ENCODE measurements at places on chromosomes 1 and 21. TPM values are rescaled to one million over a fixed set of nuclear protein-coding genes. Genes with fewer than 3 reads are reported as not detected.

- no peak for DNase-seq
Measured at GRCh38 chr1:63466759-63467158, 56.3 kb downstream of the ITGB3BP start.

DNA sequence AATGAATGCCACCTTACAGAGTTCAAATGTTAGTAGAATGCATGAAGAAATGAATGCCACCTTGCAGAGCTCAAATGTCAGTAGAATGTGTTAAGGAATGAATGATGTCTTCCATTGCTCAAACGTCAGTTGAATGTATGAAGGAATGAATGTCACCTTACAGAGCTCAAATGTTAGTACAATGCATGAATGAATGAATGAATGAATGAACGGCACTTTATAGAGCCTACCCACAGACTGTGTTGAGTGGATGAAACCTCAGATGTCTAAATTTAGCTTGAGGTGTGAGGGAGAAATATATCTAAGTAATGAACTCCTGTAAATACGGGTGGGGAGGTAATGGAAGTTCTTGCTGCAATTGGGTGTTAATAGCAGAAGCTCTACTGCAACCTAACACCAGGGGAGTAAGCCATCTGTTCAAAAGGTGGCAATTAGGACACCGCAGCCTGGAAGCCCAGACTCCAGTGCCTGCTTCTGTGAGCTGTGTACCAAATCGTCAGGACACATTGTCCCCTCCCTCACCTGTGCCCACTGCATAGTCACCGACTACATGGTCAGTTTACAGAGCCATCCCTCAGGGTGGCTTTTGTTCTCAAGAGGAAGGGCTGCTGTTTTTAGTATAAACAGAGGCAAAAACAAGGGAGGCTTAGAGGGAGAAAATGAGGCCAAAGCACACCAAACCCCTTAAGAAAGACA lies 26.7 kb downstream of the SUSD4 start:
- DNase-seq: no peak

DNA sequence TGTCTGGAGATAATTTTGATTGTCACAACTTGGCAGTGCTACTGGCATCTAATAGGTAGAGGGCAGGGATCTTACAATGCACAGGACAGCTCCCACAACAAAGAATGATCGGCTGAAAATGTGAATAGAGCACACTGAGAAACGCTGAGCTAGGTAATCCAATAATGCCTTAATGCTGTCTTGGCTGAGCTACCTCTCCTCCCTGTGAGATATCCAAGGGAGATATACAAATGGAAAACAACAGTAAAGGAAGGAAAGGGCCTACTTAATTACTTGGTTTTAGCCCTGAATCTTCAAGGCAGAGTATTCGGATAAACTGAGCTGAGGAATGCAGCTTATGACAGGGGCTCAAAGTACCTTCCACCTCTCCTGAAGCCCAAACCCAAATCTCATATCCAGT lies 2.9 kb downstream of the DNASE2B start:
- no peak for DNase-seq

DNA sequence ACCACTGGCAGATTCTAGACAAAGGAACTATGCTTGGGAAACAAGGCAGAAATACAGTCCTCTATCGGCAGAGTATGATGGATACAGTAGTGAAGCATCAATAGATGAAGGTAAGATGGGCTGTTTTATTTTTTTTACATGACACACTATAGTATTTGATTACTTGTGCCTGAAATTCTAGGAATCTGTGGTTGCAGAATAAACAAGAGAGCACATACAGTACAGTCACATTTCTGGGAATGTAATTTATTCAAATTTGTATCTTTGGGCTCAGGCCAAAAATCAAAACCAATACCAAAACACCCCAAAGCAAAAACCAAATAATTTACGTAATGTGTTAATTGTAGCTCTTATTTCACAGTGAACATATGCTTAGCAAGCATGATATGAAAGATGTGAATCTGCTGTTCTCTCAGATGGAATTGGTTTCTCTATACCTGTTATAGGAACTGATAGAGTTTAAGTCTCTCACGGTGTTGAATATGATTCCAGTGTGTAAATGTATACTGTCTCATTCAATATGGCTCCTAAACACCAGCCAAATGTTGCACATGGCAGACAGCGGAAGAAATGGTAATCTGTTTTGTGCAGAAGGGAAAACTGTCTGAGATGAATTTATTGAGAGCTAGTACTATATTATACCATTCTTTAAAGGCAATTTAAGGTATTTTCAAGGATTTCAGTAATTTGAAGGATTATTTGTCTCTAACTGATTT lies 83.3 kb downstream of the SYT14 start:
- no peak for DNase-seq

DNA sequence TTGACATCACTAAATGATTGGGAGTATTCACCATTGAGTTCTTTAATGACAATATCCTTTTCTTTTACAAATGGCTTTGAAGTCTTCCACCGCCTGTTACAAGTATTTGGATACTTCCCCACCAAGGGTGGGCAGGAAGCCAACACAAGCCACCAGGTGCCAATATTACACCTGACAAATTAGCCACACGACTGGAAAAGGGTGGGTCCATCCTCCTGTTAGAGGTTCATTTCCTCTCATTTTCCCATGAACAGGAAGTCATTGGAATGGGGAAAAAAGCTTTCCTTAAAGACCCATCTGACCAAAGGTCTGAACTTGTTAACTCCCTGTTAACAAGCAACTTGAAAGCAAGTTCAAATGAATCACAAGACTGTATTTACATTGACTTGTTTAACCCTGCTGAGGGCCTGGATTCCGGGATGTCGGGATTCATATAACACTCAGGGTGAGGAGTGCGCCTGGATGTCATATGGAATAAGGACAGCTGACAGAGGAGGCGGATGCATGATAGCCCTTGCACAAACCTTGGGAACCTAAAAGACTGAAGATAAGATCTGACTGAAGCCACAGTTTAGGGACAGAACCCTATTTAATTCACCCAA lies 40.5 kb upstream of the PROX1 start:
- no peak for DNase-seq

GRCh38 chr1:30014031-30014430 lies 709.4 kb downstream of the MATN1 start:
- no peak for DNase-seq

DNA sequence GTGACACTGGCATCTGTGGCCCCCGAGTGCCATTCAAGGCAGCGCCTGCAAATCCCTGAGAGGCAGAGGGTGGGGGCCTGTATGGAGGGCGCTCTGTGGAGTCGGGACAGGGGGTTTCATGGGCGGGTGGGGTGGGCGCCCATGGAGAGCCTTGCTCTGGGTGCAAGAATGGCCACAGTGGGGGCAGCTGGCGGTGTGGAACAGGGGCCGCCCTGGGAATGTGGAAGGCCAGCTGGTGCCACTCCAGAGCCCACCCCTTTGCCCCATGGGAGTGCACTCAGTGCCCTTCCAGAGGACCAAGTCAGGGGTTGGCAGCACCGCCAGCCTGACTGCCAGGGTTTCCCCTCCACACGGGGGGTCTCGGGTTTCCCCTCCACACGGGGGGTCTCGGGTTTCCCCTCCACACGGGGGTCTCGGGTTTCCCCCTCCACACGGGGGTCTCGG lies 55.0 kb upstream of the TRAPPC10 start:
- DNase-seq: no peak

DNA sequence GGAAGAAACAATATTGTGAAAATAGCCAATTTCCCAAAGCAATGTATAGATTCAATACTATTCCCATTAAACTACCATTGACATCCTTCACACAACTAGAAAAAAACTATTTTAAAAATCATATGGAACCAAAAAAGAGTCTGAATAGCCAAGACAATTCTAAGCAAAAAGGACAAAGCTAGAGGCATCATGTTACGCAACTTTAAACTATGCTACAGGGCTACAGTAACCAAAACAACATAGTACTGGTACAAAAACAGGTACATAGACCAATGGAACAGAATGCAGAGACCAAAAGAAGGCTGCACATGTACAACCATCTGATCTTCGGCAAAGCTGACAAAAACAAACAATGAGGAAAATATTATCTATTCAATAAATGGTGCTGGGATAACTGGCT lies 233.3 kb upstream of the TMPRSS15 start:
- DNase-seq: no peak

GRCh38 chr1:5010656-5011055 lies 356.2 kb downstream of the AJAP1 start:
- DNase-seq: no peak

- peak; percentile 25 for DNase-seq
Measured at GRCh38 chr1:7405844-7406500, 365.1 kb upstream of the VAMP3 start.

DNA sequence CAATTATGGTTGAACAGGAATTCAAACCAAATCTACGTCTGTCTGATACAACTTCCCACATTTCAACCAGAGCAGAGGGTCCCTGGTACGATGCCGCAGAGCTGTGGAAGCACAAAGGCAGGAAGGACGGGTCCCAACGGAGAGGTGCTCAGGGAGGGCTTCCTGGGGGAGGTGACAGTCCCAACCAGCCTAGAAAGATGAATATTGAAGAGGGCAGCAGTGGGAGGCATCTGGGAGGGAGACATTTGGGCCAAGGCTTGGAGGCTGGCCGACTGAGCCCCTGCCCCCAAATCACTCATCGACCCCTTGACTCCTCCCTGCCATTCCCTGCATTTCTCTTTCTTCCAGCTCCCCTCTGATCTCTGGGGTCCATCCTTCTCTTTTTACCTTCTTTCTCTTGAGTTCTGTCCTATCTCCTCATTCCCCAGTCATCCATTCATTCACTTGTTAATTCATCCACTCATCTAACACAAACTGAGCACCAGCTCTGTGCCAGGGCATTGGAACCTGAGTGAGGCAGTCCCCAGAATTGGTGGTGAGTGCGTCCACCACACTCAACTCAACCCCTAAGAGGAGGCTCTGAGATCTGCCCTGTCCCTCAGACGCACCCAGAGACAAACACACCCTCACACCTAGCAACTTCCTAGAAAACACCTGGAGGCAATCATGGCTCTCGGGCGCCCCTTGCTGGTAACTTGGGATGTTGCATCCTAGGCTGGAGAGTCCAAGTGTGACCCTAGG lies 13.2 kb upstream of the CELA3B start:
- DNase-seq: peak; percentile 91

GRCh38 chr1:56973923-56974742 lies 8.3 kb upstream of the C8B start:
- no peak for DNase-seq

- DNase-seq: no peak
Measured at GRCh38 chr1:183810121-183810520, 5.2 kb downstream of the RGL1 start.

GRCh38 chr1:67171574-67171955 lies 5.3 kb downstream of the IL23R start:
- DNase-seq: no peak

DNA sequence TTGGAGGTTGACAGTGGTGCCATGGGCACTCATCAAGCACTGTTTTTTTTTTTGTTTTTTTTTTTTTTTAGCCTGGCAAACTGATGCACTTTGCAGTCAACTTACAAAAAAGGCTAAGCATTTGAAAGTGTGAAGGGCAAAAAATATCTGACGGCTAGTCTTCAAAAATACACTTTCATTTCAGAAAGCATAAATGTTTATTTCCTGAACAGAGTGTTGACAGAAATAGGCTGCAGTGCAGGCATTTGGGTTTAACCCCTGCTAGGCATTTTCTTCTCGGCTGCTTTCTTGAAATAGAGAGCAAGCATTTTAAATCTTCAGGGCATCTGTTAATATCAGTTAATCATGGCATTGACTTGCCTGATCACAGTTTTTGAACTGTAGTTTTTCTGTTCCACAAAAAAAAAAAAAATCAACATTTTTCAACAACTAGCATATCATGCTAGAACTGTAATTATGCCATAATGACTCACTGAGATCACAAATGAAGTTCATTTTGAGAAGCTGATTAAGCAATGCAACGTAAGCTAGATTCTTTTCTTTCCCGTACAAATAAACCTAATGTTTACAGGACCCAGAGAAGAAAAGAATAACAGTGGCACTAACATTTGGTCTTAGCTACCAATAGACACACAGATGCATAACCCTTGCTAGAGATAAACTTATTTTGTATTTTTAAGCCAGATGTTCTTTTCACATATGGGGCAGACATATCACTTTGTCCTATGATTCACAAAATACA lies 100.4 kb upstream of the USH2A start:
- DNase-seq: no peak

GRCh38 chr1:145777357-145778145 lies 46.3 kb downstream of the RNF115 start:
- DNase-seq: no peak

GRCh38 chr1:67750691-67751054 lies 65.7 kb downstream of the GADD45A start:
- no peak for DNase-seq

GRCh38 chr1:11526071-11526895 lies 47.3 kb downstream of the DISP3 start:
- no peak for DNase-seq

- DNase-seq: no peak
Measured at GRCh38 chr1:206563367-206564207, 48.7 kb downstream of the EIF2D start.

DNA sequence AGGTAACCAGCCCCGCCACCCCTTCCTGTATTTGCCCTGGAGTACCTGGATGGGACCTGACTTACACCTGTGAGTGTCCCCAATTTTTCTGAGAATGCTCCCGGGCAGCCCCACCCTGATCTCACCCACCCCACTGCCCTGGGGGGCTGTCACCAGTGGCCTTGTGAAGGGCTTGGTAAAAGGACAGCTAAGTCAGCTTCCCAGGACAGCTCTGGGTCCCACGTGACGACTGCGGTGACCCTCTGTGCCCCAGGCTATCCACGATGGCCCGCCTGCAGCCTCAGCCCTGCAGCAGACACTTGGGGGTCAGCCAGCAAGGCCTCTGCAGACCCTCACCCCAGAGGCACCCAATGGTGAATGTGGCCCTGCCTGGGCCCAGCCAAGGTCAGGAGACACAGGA lies 5.6 kb downstream of the SRM start:
- DNase-seq: no peak

- DNase-seq: no peak
Measured at GRCh38 chr1:228267962-228268880, 60.4 kb downstream of the OBSCN start.

- no peak for DNase-seq
Measured at GRCh38 chr1:222240536-222241181, 307.2 kb downstream of the HHIPL2 start.

- DNase-seq: peak; percentile 77
Measured at GRCh38 chr1:111707906-111708305, 31.3 kb downstream of the INKA2 start.

MATN1 gene
- 0.06 TPM for polyA plus RNA-seq

UBE2U gene
- not detected for polyA plus RNA-seq

IGSF9 gene
- 0.46 TPM for polyA plus RNA-seq

GBP5 gene
- 16.0 TPM for polyA plus RNA-seq

RBM11 gene
- 3.2 TPM for polyA plus RNA-seq

RASAL2 gene
- polyA plus RNA-seq: 0.50 TPM

CATSPERE gene
- polyA plus RNA-seq: 0.50 TPM

KRTAP10-1 gene
- polyA plus RNA-seq: not detected

FABP3 gene
- polyA plus RNA-seq: 14.2 TPM

PGD gene
- 46.6 TPM for polyA plus RNA-seq
